ENCODE measurements at places on chromosomes 11 and 22. TPM values are rescaled to one million over a fixed set of nuclear protein-coding genes. Genes with fewer than 3 reads are reported as not detected.

The CARD10 gene
- 39.7 TPM for total RNA-seq

GRCh38 chr11:44456544-44457300, 108.7 kb upstream of the CD82 start:
- DNase-seq: no peak

- no peak for DNase-seq
Observed at GRCh38 chr11:18615628-18616392, 16.2 kb downstream of the MISFA start.

DNA sequence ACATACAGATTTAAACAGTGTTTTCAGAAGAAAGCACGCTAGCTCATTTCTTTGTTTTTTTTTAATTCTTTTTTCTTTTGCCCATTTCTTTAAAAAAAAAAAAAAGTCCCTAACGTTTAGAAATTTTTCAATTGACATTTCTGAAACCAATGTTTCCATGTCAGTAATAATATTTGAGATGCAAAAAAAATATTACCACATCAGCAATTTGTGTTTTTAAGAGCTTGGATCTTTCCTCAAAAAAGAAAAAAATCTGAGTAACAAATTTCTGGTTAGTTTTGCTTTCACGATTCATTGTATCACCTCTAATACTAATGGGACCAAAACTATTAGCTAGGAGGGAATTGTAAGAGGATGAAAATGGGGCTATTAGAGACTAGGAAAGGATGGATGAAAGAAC, 39.9 kb upstream of the ASPHD2 start:
- no peak for DNase-seq

The HOATZ gene
- not detected for total RNA-seq

The BEST1 gene
- total RNA-seq: under 0.01 TPM

DNA sequence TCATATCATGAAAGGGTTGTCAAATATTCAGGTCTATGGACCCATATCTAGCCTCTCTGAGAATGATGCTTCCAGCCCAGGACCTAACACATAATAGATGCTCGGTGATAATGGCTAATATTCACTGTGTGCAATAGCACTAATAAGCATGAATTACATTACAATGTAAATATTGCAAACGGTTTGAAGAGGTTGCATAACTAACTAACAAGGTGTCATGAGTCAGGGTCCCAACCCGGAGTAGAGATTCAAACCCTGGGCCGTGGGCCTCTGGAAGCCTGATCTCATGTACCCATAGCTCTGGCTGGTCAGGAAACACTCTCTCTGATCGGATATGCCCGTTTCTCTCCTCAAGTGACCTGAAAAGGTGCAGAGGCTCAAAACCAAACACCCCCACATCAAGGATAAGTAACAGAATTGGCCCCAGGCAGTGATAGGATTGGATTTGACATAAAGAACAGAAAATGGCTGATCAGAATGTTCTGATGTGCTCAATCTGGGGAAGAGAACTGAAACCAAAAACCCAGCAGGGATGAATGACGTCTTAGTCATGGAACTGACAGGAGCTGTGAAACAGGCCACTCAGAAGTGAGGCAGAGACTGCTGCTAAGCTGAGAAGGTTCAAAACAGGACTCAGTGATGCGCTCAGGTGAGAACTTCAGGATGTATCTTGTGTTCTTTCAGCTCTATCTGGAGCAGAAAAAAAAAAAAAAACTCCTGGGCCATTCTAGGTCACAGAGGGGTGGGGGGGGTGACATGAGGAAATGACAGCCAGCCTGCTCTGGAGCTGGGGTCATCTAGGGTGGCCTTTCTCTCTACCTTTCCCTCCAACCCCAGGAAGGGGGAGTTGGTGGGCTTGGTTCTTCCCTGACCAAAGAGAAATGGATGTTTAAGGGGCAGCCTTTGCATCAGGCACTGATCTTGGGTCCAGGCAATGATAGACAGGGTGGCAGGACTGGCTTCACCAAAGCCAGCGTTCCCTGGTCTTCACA, 6.6 kb upstream of the KCTD17 start:
- DNase-seq: no peak

- DNase-seq: peak; percentile 24
Observed at GRCh38 chr11:124069429-124070401, 28.6 kb upstream of the OR10G7 start.

DNA sequence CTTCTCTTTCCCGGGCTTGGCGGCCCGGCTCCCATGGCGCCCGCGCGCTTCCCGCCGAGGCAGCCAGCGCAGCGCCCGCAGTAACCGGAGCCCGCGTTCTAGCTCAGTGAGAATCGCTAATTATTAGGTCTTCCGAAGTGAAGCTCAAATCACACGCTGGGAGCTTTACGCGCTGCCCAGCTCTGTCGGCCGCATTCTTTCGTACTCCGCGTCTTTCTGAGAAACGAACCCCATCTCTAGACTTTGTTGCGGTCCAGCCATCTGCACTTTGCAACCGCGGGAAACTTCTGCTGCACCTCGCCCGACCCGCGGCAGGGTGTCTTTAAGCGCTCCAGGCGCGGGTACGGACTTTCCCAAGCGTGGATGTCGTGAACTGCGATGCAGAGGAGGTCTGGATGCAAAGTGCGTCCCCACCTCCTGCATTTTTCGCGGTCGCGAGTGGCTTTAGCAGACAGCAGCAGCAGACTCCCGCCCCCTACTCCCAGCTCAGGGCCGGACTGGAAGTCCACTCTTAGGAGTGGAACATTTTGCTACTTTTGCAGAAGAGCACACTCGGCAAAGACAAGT, 6.0 kb upstream of the PAX6 start:
- DNase-seq: no peak

DNA sequence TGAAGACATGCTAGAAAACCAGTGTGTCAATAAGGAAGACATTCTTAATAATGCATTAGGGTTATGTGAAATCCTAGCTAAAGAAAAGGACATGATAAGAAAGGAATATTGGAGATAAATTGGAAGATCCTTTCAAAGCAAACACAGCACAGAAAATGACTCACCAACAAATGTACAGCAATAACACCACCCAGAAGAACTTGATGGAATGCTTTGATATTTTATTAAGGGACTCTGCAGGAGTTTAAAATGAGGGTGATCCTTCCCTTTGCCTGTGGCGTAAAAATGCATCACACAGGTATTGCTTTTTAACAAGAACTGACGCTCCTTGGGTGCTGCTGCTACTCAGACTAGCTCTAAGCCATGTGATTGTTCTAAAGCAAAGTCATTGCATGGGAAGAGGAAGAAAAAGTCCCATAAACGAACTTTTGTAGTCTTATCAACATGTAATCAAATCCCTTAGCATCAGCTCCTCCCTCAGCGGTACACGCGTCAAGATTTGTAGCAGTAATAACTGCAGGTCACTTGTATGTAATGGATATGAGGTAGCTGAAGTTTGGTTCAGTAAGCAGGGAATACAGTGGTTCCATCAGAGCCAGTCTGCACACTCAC, 48.4 kb upstream of the EED start:
- no peak for DNase-seq

DNA sequence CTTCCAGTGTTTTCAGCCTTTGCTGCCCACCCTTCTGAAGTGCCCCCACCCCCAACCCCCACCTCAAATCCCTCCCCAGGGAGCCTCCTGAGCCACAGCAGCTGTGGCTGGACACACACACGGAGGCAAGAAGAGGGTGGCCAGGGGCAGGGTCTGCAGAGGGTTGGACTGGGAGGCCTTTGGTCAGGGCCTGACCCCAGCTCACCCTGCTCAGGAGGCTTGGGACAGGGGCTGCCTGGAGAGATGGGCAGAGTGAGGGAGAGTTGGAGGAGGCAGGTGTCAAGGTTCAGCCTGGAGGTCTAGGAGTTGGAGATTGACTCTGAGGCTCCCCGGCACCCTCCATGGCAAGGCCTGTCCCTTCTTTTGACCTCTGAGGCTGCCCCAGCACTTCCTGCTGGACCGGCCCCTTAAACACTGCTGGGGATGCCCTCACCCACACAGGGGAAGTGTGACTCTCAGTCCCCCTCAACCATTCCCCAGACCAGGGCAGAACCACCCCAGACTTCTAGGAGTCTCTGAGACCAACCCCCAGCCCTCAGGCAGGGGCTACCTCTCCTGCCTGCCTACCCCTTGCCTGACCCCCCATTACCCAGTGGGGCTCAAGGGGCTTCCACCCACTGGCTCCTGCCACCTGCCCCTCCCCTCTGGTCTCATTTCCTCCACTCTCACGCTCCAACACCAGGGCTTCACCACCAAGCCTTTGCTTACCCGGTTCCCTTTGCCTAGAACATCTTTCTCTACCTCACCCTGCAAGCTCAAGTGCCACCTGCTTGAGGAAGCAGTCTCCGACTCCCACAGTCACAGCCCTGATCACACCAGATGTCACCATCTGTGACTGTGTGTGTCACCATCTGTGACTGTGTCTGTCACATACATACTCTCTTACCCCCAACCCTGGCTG, 8.6 kb downstream of the ARAP1 start:
- DNase-seq: no peak
